ENCODE measurements at places on chromosomes 1 and 21.
A peak's percentile ranks its signal among the peaks of the same experiment; 100 is the strongest.

GRCh38 chr1:150121236-150121862, 28.4 kb upstream of the PLEKHO1 start:
- DNase-seq: no peak

DNA sequence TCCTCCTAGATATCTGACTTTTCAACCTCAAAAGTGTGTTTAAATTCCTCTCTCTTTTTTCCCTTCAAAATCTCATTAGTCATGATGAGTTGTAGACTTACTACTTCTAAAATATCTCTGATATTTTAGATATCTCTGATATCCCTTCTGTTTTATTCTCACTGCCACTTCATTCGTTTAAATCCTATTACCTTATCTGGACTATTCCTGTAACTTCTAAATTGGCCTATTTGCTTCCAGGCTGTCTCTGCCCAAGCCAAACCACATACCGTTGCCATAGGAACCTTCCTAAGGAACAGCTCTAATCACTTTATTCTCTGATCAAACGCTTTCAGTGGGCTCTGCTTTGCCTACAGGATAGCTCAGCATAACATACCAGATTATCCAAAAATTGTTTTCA, 333.1 kb upstream of the CHRM3 start:
- DNase-seq: no peak

DNA sequence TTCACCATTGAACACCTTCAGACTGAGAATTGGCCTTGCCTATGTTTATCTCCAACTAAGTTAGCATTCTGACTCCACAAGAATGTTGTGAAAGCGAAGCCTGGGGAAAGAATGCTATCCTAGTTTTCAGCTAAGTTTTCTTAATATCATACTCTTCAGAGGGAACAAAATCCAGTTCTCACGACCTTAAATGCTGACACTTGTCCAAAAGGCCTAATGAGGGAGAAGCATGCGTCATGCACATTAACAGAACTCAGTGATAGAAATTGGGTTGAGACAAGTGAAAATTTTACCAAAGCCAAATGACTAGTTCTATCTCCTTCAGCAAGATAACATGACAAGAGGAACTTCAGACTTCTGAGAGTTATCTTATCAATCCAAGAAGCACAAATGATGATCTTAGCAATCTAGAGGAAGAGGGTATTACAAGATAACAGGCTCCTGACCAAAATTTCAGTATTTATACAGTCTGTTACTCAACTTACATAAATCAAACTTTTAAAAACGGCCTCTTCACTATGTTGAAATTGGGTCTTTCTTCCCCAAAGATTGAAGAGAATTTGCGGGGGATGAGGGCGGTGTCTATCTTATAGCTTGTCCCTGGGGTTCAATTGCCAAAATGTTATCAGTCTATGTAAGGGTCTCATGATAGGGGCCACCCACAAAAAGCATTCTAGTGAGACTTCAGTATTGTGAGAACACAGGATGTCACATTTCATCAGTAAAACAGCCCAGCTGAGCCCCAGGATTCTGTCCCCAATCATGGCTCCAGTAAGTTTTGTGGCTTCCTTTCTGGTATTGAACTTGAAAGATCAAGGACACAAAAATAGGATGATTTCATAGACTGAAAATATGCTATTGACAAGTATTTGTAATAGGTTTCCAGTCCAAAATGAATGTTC, 26.5 kb upstream of the SLC45A3 start:
- no peak for DNase-seq

DNA sequence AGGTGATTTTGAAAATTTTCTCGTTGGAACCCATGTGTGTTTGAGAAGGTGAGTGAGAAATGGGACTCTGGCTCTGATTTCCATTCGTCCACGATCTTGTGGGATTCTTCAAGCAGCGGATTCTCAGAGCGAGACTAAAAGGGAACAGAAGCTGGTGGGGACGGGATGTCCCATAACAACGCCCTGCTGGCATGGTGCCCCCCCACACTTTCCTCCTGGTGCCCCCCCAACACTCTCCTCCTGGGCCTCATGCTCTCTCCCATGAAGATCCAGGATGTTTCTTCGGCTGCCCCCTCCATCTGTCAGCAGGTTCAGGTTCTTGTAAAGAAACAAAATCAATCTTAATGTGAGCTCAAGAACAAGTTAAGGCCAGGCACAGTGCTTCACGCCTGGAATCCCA, 29.1 kb downstream of the PRDM15 start:
- no peak for DNase-seq

- no peak for DNase-seq
Measured at GRCh38 chr1:65437616-65438015, 17.1 kb downstream of the LEPR start.

GRCh38 chr1:26050248-26050640, 4.3 kb upstream of the SLC30A2 start:
- no peak for DNase-seq

GRCh38 chr21:25373126-25374082, 233.9 kb downstream of the MRPL39 start:
- no peak for DNase-seq

DNA sequence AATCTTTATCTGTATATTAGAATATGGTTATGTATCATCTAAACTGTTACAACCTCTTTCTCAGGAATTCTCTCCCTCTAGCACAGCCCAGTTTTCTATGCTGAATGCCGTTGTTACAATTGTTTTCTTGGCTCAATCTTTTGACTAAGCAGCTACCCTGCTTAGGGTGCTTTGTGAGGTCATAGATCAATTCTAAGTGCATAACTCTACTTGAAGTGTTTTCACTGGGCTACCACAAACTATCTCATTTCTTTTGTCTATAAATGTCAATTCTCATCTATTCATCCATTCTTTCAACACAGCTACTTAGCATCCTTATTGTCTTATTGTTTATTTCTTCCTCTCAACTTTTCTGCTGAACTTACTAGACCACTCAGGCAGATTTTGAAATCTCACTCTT, 77.1 kb downstream of the CEP350 start:
- DNase-seq: no peak

DNA sequence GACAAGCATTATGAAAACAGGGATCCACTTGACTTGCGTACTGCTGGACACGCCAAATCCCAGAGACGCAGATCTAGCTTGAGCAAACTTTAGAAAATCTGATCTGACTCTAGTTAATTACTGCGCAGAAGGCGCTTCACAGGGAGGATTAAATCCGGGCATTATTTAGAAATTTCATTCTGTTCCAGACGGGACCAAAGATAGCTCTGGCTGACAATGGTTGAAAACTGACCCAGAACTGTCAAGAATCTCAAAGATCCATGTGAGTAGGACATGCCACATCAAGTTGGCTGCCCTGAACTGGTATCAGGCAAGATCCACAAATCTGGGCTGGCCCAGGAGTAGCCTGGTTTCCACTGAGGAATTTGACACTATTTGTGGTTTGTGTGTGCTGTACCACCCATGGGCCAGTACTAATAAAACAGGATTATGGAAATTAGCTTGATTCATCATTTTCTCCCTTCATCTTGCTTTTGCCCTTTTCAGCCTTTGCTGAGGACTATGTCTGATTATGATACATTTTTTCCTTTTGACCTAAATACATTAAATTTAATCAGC, 171.0 kb downstream of the VAV3 start:
- no peak for DNase-seq

DNA sequence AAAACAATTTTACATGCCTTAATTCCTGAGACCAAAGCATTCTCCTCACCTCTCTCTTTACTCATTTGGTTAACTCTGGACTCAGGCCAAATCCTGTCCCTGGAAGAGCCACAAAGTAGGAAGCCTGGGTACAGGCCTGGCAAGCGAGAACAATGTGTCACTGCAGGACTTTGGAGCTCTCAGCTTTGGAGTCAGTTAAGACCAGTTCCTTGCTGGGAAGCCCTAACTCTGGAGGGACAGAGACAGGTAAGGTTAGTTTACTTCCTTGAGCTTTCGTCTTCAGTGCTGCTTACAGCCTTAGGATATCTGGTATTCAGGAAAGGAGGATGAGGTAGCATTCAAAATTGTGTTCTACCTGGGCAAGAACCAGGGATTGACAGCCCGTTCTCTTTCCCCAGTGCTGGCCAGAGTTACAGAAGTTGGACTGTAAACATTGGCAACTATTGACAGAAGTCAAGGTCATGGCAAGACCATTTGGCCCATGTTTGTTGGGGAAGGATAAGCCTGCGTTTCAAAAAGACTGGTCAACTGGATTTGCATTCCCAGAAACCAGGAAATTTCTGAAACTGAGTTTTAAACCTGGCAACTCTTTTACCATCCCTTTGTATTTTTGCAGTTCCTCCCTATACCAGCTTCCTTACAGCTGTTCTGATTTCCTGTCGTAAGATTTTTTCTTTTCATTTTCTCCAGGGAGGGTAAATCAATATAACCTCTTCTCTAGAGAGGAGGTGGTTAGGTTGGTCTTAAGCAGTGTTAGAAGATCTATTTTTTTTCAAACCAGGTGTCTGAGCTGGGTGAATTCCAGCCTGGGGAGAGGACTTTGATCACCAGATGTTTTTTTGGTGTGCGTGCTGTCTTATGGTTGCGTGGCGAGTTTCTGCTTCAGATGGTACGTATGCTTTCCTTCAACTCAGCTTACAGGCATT, at the start of gene C4BPB:
Gene C4BPB (plus strand): TSS at position 160 of the 926 bp plus-strand sequence. CDS start 672 bp downstream, at position 832.
- DNase-seq: no peak

DNA sequence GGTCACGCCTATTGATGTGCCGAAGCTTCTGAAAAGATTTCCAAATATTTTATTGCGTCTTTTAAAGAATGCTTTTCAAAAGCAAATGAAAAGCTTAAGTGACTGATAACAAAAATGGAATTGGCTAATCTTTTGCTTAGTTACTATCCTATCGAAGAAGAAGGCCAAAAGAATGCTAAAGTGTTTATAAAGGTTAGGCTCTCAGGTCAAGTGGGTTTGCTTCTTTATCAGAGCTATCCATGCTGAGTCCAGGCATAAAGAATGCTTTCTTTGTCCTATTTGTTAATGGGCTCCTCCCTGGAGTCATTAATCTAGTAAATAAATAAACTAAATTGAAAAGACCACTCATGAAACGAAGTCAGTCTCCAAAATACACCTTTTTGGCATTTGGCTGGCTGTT, 133.4 kb upstream of the LYPLAL1 start:
- no peak for DNase-seq

GRCh38 chr1:192936313-192937018, 122.7 kb downstream of the UCHL5 start:
- no peak for DNase-seq

GRCh38 chr21:33403786-33404585, 773 bp downstream of the IFNGR2 start:
- DNase-seq: peak; percentile 37

DNA sequence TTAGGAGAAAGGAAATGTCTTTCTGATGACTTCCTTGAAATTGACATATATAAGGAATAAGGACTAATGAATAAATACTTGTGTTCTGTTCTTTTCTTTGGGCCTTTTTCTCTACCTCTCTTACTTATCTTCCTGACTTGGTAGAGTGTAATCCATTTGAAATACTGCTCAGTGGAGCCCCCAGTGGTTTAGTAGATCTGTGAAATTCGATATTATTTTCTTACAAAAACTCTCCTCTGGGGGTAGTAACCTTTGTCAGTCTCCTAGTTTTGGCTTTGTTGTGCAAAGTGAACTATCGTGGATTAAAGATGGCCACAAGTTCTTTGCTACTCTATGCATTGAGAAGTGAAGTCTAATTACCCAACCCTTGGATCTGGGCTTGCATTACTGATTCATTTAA, 48.8 kb downstream of the DUSP10 start:
- DNase-seq: no peak

DNA sequence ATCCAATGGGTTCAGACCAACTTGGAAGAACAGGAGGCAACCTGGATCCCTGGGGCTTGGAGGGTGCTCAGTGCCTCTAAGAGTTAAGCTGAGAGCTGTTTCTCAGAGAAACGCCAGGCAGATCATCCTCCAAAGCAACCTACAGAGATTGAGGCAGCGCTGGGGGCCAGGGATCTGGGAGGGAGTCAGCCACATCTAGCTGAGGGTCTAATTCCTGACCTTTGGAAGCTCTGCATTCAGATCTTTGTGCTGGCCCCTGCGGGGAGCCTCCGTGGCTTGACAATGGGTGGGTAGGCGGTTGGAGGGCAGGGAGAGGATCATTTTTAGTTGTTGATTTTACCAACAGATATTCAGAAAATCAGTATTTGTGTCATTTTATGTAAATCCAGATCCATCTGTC, 79.3 kb downstream of the DDX20 start:
- no peak for DNase-seq

DNA sequence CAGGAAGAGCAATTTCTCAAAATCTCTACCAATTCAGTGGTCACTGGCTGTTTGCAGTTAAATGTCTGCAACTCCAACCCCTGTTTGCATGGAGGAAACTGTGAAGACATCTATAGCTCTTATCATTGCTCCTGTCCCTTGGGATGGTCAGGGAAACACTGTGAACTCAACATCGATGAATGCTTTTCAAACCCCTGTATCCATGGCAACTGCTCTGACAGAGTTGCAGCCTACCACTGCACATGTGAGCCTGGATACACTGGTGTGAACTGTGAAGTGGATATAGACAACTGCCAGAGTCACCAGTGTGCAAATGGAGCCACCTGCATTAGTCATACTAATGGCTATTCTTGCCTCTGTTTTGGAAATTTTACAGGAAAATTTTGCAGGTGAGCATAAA, 167.2 kb downstream of the CRB1 start:
- no peak for DNase-seq

- no peak for DNase-seq
Measured at GRCh38 chr21:45079351-45079750, 5.0 kb downstream of the ADARB1 start.

DNA sequence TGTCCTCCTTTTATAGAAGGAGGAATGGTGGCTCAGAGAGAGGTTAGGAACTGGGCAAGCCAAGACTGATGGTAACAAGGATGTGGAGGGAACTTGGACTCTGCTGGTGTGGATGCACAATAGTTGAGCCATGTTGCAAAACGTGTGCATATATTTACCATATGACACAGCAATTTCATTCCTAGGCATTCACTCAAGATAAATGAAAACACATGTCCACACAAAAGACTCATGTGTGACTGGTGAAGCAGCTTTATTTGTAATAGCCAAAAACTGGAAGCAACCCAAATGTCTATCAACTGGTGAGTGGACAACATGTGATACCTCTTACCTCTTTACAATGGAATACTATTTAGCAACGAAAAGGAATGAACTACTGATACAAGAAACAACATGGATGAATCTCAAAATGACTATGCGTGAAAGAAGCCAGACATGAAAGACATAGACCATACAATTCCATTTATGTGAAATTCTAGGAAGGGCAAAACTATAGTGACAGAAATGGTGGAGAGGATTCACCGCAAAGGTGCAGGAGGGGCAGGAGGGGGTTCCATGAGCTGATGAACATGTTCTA, 36.2 kb downstream of the CAMK2N1 start:
- DNase-seq: no peak

DNA sequence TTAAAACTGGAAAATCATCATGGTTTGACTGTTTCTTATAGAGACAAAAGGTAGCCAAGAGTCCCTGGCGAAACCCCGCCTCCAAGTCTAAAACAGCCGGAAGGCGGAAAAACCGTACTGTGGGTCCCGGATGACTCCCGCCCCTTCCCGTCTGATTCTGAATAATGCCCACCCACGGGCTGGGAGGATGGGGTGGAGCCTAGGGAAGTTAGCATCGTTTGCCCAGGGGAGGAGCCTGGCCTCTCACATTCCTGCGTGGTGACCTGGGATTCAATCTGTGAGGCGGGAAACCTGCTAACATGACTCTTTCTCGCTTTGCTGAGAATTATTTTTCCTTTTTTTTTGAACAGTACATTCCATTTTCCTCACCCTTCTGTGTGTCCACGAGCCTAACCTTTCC, 124.9 kb downstream of the KCNK1 start:
- no peak for DNase-seq

All from activated naive CD8-positive, alpha-beta T cell treated with anti-CD3 and anti-CD28 coated beads, Interleukin-2, amount 50 U/mL, for 24 hours (primary cell).